T-cell (primary cell): ENCODE measurements at places on chromosomes 11 and 22. TPM values are rescaled to one million over a fixed set of nuclear protein-coding genes. Genes with fewer than 3 reads are reported as not detected.

Gene SYCE3
- not detected for total RNA-seq

Gene DEPDC7
- 5.3 TPM for total RNA-seq

Gene IL10RA
- total RNA-seq = 327 TPM

Gene MICAL2
- 13.7 TPM for total RNA-seq

Gene GCAT
- 1.2 TPM for total RNA-seq

Gene SIAE
- total RNA-seq = 3.7 TPM

Gene ENDOD1
- 7.4 TPM for total RNA-seq

Gene SLC29A2
- total RNA-seq = 8.5 TPM

Gene RAB36
- total RNA-seq = 0.47 TPM

Gene C11orf97
- not detected for total RNA-seq

Gene RHOD
- 0.88 TPM for total RNA-seq

Gene SLC37A2
- 0.18 TPM for total RNA-seq

Gene C11orf86
- total RNA-seq = not detected

Gene RBMXL2
- not detected for total RNA-seq

Gene SLC22A8
- total RNA-seq = not detected

Gene JHY
- 5.9 TPM for total RNA-seq

Gene SMIM35
- total RNA-seq = 0.32 TPM

Gene LRRC10B
- total RNA-seq = 0.21 TPM

Gene AGBL2
- total RNA-seq = 9.9 TPM

Gene PAFAH1B2
- 55.6 TPM for total RNA-seq

Gene BBOX1
- not detected for total RNA-seq

Gene RAB39A
- not detected for total RNA-seq

Gene IGSF9B
- total RNA-seq = 89.2 TPM

Gene LGALS12
- total RNA-seq = not detected

Gene ATP5MG
- 140 TPM for total RNA-seq

Gene LRRC32
- total RNA-seq = 0.77 TPM

Gene OR51E2
- not detected for total RNA-seq

Gene KIAA1671
- total RNA-seq = 9.0 TPM

Gene CCDC82
- total RNA-seq = 31.8 TPM

Gene F2
- 0.46 TPM for total RNA-seq

Gene MICALL1
- 23.6 TPM for total RNA-seq

Gene CST6
- not detected for total RNA-seq

Gene H19
- total RNA-seq = 2.3 TPM

Gene MRGPRX4
- total RNA-seq = not detected

Gene OR56A5
- total RNA-seq = not detected

Gene ALDH3B2
- not detected for total RNA-seq

Gene PGA5
- total RNA-seq = not detected

Gene OR10S1
- not detected for total RNA-seq

Gene HBB
- total RNA-seq = 0.70 TPM

Gene OR4X1
- total RNA-seq = not detected

Gene UCP3
- 6.5 TPM for total RNA-seq
